ENCODE measurements at places on chromosomes 11 and 22.

DNA sequence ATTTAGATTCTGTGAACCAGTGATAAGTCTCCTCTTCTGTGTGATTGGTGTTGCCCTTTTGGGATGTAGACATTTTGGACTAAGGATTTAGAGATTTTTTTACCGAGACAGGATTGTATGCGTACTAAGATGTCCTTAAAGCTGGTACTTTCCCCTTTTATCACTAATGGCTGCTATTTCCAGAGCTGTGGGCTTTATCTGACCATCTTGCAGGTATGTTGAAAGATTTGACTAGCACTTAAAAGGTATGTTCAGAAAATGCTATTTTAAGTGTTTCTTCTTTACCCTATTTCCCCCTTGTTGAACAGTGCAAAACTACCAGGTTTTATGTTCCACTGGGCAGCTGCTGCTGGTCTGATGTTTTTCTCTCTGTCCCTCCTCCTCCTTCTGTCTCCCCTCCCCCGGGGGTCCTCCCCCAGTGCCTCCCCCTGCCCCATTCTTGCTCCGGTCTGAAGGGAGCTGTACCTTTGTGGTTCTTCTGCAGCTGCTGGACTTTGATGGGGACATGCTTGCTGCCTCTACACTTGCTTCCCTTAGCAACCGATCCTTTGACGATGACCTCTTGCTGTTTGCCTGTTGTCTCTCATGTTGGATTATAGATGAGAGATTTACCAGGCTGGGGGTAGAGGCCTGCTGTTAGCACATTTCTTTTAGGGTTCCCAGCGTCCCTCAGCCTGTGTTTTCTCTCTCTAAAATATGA, 59.6 kb downstream of the ZNRF3 start:
- no peak for DNase-seq

GRCh38 chr11:125351033-125351867, 144.8 kb downstream of the FEZ1 start:
- no peak for DNase-seq

- no peak for DNase-seq
These were observed 38.4 kb upstream of the THY1 start for GRCh38 chr11:119461229-119461963.

- no peak for DNase-seq
These were observed 616 bp upstream of the CPT1B start for GRCh38 chr22:50578776-50579310.

- no peak for DNase-seq
These were observed 36.8 kb downstream of the ALG9 start for GRCh38 chr11:111834432-111835163.

DNA sequence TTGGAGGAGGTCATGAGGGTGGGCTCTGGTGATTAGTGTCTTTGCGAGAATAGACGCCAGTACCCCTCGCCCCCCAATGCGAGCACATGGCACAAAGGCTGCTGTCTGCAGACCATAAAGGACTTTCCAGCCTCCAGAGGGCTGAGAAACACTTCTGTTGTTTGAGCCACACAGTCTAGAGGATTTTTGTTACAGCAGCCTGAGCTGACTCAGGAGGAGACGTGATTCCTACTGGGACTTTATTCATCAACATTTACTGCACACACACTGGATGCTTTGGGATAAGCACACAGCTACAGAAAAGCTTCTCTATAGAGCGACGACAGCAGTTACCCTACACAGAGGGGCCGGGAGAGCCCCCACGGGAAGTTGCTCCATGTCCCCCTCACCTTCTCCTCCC, 345.0 kb downstream of the CTTN start:
- DNase-seq = no peak

- DNase-seq = no peak
These were observed 104.2 kb downstream of the TEAD1 start for GRCh38 chr11:12778240-12778905.

- DNase-seq = no peak
These were observed 12.0 kb downstream of the PLCB3 start for GRCh38 chr11:64263021-64263946.

GRCh38 chr22:29004647-29005371, 56.8 kb downstream of the C22orf31 start:
- no peak for DNase-seq

- DNase-seq = no peak
These were observed 118.8 kb downstream of the SPATA19 start for GRCh38 chr11:133726542-133726941.

DNA sequence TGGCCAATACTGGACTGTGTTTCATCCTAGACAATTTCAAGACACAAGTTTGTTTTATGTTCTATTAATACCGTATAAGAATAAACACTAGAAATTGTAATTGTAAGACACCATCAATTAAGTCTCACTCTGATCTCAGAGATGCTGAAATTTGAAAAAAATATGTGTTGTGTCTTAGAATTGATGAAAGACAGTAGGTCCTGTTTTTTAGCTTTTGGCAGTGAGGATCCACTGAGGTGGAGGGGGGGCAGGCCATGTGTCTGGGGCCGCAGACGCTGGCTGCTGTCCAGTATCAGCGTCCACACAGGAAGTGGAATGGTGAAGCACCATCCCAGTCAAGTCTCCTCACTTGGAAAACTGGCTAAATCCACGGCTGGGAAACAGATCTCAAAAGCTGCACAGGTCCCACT, 22.5 kb upstream of the ALG8 start:
- DNase-seq = no peak

DNA sequence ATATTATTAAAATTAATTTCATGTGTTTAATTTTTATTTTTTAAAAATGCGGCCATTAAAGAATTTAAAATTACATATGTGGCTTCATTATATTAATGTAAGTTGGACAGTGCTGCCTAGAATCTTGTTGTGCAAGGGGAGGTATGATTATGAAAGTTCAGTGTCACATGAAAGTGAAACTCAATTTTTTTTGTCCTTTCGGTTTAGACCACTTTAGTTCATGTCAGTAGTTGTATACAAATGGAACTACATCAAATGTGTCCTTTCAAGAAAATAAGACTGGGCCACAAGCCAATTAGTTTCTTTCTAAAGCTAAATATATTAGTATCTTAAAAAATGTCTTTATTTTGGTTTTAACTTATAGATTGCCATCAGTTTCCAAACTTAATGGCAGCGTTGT, 35.7 kb downstream of the TBCEL start:
- DNase-seq = no peak

DNA sequence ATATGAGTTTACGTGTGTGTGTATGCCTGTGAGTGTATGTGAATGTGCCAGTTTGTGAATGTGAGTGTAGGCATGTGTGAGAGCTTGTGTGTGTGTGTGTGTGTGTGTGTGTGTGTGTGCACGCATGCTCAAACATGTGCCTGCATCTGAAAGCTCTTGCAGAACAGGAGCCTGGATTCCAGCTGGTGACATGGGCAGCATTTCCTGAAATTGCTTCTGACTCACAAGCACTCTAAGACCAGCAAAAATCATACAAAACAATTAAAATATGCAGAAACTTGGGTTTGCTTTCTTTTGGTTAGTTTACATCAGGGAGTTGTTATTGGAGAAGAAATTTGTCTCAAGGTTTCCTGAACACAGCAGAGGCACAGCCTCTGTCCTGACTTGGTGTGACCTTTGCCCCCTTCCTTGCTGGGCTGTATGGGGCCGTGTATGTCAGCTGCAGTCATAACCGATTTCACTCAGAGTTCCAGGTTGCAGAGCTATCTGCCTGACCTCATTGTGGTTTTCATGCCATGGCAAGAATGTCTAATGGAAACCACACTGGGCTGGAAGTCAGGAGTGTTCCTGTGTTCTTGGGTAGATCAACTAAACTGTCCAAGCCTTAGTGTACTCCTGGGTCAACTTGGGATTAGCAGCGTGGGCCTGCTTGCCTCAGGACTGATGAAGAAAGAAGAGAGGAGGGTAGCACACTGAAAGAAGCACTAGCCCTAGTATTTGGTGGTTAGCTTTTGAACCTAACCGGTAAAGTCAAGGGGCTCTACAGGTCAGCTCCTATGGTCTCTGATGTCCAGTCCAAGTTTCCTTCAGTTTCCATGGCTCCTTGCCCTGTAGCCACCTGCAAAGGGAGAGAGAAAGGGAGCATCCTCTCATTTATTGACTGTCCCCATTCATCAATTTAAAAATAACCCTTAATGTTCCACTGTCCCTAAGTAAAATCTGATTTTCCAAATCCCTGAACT, 143.7 kb downstream of the SNX19 start:
- no peak for DNase-seq

DNA sequence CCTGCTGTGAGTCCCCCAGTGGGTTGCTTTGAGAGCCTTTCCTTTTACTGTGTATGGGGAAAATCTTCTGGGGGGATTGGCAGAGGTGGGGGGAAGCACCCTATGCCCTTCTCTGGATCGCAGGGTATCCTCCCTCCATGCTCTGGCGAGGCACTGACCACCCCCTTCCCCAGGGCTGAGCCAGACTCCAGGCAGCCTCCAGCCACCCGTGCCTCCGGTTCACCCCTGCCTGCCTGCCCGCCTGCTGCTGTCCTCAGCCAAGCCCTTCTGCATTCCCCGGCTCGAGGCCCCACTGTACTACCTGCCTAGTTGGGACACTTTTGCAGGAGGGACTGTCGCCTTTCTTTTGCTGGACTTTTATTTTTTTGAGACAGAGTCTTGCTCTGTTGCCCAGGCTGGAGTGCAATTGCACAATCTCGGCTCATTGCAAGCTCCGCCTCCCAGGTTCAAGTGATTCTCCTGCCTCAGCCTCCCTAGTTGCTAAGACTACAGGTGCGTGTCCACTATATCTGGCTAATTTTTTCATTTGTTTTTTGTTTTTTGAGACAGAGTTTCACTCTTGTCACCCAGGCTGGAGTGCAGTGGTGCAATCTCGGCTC, 23.8 kb upstream of the TP53I11 start:
- DNase-seq = no peak
